ENCODE measurements at places on chromosomes 11 and 22.
A peak's percentile ranks its signal among the peaks of the same experiment; 100 is the strongest.

- no peak for DNase-seq
- H3K4me1 ChIP-seq = no peaks in the 10 kb centered on the region
- no peaks in the 10 kb centered on the region for H3K27me3 ChIP-seq
- peaks cover 35% of the 10 kb centered on the region for H3K36me3 ChIP-seq
- H3K27ac ChIP-seq = no peak overlapping the region
- H3K4me3 ChIP-seq = no peak overlapping the region
These were observed 41.9 kb downstream of the CERK start for GRCh38 chr22:46696229-46696518.

- peak overlapping the region; percentile 4 for H3K27ac ChIP-seq
- peak overlapping the region; percentile 59 for H3K4me3 ChIP-seq
- H3K36me3 ChIP-seq = peaks cover 12% of the 10 kb centered on the region
- no peaks in the 10 kb centered on the region for H3K27me3 ChIP-seq
- DNase-seq = no peak
- peaks cover 20% of the 10 kb centered on the region for H3K4me1 ChIP-seq
These were observed 1.9 kb downstream of the CCDC117 start for GRCh38 chr22:28774378-28774777.

- no peak overlapping the region for H3K4me3 ChIP-seq
- H3K36me3 ChIP-seq = no peaks in the 10 kb centered on the region
- peaks cover 16% of the 10 kb centered on the region for H3K27me3 ChIP-seq
- H3K27ac ChIP-seq = no peak overlapping the region
- DNase-seq = no peak
These were observed 21.4 kb upstream of the FGF3 start for GRCh38 chr11:69840371-69841169.

DNA sequence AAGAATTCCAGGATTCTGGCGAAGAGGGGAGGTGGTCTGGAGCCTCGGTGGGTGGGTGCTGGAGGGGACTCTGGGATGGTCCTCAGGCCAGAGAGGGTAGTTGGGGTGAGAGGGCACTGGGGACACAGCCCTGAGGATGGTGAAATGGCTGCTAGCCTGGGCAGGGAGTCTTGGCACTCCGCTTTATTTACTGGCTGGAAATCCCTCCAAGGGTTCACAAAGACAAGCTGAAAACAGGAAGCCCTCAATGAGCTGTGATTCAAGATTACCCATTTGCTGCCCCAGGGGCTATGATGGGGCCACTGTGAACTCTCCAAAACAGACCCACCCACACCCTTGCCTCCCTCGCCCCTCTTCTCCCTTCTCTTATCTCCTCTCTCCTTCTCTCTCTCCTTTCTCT is 71.9 kb downstream of the FBXO7 start:
- H3K4me1 ChIP-seq = peaks cover 3% of the 10 kb centered on the region
- H3K27me3 ChIP-seq = peaks cover 38% of the 10 kb centered on the region
- no peak overlapping the region for H3K27ac ChIP-seq
- no peak overlapping the region for H3K4me3 ChIP-seq

- H3K4me1 ChIP-seq = peaks cover 47% of the 10 kb centered on the region
- no peak overlapping the region for H3K27ac ChIP-seq
- peaks cover 1% of the 10 kb centered on the region for H3K36me3 ChIP-seq
- no peak for DNase-seq
These were observed 41.1 kb downstream of the RBFOX2 start for GRCh38 chr22:35987487-35987886.

DNA sequence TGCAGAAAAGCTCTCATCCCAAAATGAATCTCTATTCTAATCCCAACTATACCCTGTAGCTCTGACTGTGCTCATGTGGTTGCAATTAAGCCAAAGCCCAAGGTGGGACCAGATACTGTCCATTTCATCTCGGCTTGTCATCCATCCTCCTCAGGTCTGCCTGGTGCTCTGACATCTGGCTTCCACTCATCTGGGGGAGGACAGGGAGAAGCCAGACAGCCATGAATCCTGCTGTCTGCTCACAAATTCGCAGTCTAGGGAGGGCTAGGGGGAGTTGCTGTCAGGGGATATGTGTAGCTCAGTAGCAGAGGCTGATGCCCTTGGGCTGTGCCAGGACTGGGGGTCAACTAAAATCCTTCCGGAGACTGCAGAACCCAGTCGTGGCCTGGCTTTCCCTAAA is 167.1 kb downstream of the ETS1 start:
- H3K27me3 ChIP-seq = no peaks in the 10 kb centered on the region
- peak overlapping the region; percentile 68 for H3K27ac ChIP-seq
- no peaks in the 10 kb centered on the region for H3K36me3 ChIP-seq
- no peak for DNase-seq
- peaks cover 58% of the 10 kb centered on the region for H3K4me1 ChIP-seq
- H3K4me3 ChIP-seq = no peak overlapping the region

All from osteocyte (in vitro differentiated cells).